ENCODE measurements at places on chromosomes 4 and X.

DNA sequence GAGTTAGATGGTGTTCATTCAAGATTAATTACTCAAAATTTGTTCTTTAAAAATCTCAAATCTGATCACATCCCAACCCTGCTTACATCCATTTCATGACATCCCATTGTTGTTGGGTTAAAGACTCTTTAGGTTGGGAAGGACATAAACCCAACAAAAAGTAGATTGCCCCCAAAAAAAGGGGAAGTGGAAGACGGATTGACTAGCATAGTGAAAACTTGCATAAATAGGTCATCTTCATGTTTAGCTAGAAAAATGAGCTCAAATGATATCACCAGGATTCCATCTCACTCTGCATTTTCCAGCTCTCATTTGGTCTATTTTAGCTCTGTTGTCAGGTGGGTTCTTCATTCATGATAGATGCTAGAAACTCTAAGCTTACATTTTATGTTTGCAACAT lies 18.5 kb upstream of the TET2 start:
- DNase-seq: no peak

- no peak for DNase-seq
Measured at GRCh38 chrX:11908371-11908770, 150.3 kb downstream of the MSL3 start.

DNA sequence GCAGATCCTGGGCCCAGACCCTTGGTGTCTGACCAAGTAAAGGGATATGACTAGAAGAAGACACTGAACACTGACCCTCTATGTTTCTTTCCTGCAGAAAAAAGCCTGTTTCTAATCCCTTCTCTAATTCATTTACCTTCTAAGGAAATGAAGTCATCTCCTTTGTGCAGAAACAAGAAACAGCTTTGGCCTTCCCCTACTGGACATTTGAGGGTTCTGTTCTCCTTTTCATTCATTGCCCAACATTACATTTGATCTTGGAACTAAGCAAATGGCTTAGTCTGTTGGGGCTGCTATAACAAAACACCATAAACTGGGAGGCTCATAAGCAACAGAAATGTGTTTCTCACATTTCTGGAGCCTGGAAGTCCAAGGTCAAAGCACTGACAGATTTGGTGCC lies 20.0 kb downstream of the HCCS start:
- DNase-seq: no peak

- no peak for DNase-seq
Measured at GRCh38 chr4:68708566-68708965, 38.1 kb upstream of the UGT2B15 start.

GRCh38 chr4:108555701-108556100 lies 64.7 kb upstream of the RPL34 start:
- no peak for DNase-seq

DNA sequence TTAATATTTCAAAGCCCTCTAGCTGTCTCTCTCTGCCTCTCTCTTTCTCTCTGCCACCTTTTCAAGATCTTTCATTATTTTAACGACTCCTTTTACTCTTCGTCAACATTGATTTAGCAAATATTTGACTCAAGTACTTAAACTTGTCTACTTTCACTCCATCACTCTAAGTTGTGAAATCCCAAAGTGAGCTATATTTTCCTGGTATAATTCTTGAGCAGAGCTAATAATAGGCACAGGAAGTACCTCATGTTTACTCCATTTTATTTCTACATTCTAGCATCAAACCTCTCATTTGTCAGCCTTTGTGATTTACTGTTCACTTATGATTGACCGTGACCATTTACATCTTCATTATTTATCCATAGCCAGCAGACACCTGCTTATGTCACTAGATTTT lies 482.5 kb downstream of the RPA4 start:
- DNase-seq: no peak

- no peak for DNase-seq
Measured at GRCh38 chr4:31334086-31334910, 614.1 kb downstream of the PCDH7 start.
